RWPE2 (cell line): ENCODE measurements at places on chromosomes 2 and 18.

DNA sequence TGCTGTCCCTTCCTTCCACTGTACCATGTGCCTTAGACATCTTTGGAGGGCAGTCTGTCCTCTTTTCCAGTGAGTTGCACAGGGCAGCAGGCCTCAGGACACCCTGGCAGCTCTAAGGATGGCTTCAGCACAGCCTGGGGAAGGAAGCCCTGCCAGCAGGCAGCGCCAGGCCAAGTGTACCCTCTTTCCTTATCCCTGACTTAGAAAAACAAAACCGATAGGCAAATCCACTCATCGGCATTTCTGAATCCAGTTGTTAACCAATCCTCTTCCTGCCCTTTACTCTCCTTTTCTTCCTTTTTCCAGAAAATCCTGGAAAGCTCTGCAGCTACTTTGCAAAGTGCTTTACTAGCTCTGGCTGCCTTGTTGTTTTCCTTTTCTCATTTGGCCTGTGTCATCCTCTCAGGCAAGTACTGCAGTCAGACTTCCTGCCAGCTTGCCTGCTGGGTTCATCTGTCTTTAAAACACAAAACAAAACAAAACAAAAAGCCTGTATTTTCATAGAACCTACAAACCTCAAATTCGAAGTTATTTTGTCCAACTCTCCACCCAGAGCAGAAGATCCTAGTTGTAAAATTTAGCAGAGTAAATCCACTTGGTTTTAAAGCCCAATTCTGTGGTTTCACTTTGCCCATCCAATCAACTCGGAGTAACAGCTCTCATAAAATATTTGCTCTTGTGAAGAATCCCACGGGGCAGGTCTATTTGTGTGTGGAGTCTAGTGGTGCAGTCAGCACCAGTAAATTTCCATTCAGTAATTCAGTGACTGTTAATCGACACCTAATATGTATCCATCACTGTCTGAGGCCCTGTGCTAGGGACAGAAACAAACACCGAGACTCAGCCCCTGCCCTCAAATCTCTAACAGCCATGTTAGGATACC is 45.2 kb downstream of the PCBP1 start:
- no peak for DNase-seq

GRCh38 chr2:119324685-119325270 is 41.9 kb downstream of the C2orf76 start:
- no peak for DNase-seq

DNA sequence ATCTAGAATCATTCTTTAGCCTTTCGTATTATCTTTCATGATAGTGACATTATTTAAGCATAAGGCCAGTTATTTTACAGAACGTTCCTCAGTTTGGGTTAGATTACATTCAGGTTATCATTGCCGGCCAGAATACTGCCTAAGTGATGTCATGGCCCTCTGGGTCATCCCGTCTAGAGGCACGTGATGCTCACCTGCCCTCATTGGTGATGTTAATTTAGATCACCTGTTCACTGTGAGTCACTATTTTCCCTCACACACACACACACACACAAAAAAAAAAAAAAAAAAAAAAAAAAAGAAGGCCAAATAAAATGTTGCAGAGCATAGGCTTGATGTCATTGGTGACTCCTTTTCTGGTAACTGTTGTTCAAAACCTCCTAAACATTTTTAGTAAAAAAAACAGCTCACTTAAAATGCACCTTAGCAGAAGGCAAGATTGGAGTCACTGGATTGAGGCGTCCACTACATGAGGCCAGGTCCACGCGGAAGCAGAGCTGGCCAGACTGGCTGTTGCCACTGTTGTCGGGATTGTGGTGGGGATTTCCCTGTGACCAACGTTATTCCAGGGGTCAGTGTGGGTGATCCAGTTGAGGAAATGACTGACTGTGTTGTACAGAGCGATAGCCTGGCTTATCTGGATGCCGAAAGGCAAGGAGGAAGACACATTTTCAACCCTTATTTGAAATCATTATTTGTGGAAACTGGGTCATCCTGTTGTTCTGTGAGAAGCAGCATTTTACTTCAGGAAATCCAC is 52.1 kb upstream of the CNGA3 start:
- no peak for DNase-seq

- no peak for DNase-seq
Measured at GRCh38 chr2:10572701-10573100, 117.1 kb downstream of the NOL10 start.

DNA sequence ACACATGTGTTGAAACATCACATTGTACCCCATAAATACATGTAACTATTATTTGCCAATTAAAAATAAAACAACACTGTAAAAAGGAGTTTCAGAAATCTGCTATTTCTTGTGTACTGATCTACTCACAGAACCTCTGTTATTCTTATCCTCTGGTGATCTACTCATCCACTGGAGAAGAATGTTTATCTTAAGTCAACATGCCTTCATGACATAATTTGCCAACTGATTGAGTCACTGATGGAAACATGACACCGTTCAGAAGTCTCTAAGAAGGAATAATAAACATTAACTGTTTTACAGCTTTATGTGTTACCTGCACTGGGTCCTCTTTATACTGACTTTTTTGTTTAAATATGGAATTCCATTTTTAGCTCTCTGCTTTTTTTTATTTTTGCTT is 555.2 kb downstream of the DCDC2C start:
- DNase-seq: no peak

DNA sequence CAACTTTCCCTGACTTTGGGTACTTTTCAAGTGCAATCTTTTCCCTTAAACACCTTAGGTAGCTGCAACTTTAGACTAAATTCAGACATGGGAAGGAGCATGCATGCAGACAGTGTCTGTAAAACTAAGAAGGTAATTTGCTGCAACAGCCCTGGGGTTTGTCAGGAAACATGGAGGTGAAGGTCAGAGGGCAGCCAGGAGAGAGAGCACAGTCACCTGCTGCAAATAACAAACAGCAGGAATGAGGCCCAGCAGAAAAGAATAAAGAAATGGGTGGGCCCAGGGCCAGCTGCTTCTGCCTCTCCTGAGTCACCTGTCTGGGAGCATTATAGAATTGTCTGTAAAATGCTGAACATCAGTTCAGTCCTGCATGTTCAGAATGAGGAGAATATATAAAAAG is 35.2 kb downstream of the MTHFD2 start:
- no peak for DNase-seq

DNA sequence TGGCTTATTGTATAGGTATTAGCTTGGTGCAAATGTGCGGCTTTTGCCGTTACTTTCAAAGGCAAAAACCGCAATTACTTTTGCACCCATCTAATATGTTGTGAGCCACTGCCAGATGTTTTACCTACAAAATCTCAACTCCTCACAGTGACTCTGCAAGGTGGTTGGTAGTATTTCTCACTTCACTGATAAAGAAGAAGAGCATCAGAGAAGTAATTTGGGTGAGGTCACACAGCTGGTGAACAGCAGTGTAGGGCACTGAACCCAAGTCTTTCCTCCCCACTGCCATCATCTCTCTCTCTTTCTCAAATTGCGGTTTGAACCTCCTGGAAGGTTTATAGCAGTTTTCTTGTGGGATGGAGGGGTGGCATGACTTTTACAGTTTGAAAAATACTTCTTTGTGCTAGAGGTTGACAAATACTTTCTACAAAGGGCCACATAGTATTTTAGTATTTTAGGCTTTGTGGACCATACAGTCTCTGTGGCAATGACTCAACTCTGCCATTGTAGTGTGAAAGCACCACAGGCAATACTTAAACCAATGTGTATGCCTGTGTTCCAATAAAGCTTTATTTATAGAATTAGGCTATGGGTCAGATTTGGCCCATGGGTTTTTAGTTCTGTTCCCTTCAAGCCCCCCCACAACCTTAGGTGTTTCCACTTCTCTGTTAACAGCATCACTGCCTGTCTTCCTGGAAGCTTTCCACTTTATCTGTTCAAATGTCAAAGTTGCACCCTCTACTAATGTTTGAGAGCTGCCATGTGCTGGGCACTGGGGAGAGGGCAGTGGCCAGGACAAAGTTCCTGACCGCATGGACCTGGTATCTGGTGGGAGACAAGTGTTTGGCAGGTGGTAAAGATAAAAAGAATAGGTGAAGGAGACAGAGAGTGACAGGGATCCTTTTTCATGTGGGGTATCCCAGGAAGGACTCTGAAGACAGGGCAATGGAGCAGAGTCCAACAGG is 30.1 kb downstream of the FHOD3 start:
- no peak for DNase-seq

DNA sequence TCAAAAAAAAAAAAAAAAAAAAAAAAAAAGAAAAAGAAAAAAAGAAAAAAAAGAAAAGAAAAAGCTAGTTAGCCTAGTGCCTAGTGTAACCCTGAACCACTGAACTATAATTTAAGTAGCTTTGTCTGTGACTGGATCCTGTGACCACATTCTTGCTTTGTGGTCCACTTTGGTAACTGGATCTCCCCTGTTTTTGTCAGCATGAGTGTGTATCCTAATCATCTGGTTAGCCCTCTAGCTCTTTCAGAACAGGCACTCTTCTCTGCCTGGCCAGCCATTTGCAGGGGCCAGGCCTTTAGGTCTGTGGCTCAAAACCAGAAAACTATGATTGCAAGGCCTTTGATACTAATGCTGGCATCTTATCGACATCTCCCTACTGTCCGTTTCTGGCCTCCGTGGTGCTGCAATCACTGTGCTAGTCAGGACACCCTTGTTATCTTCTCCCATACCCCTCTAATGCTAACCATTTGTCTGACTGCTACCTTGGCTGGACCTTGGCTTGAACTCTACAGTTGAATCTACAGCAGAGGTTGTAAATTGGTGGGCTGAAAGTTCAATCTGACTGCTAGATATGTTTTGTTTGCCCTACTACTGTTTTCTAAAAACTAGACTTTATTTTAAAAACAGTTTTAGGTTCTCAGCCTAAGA is 40.5 kb downstream of the RBKS start:
- DNase-seq: no peak

DNA sequence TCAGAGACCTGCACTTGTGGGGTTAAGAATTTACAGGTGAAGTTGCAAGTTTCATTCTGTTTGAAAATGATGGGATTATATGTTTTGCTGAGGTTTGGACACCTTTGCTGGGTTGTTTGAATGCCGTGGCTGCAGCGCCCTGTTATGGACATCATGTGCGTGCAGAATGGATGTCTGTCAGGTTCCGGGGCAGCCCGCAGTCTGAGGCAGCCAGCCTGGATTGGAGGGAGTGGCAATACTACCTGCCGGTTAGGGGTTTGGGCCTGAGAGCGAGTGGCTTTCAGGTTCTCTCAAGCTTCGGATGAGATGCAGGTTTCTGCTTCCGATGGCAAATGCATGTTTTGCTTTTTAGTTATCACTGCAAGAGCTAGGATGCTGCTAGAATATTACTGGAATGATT is 1.1 kb downstream of the CASP8 start:
- no peak for DNase-seq

- no peak for DNase-seq
Measured at GRCh38 chr2:107285621-107286299, 399.8 kb upstream of the ST6GAL2 start.

GRCh38 chr2:54657664-54658083 is 65.8 kb upstream of the EML6 start:
- no peak for DNase-seq

- DNase-seq: no peak
Measured at GRCh38 chr18:68314403-68314802, 400.5 kb downstream of the TMX3 start.

DNA sequence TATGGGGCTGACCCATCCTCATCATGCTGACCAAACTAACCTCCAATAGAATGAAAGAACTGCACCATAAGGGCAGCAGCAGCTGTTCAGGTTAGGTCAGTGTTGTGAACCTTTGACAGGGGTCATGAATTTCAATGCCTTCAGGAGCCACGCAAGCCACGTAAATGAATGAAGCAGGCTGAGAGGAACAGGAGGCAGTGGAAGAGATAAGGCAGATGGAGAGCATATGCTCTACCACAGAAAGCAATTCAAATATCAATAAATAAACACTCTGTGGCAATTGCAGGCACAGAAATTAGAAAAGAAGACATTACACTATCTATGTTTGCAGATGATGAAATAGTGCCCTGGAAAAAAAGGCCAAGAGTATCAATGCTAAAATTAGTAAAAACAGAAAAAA is 56.3 kb downstream of the SCG2 start:
- DNase-seq: no peak

DNA sequence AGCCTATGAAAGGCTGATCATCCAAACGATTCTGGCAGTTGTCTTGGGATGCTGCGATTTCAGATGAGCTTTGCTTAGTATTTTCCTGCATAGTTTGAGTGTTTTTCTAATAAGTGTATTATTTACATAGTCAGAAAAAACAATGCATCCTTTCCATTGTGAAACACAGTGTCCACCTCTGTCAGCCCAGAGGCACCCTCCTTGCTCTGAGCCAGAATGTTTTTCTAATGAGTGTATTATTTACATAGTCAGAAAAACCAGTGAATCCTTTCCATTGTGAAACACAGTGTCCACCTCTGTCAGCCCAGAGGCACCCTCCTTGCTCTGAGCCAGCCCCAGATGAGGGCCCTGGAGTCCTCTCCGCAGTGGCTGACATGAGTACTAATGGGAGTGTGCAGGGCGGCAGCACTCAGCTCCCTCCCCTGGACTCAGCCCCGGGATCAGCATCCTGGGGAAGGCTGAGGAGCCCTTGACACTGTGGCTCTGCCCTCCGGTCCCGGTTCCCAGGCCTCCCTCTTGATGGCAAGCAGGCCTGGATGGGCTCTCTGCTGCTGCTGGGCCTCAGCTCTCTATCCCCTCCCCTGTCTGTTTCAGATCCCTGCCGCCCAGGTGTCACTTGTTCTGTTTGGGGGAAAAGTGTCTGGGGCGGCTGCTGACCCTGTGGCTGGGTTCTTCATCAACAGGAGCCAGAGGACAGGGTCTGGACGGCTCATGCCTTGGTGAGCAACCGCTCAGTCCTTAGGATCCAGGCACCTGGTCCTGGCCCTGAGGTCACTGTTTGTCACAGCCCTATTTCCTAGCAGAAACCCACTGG is 5.9 kb downstream of the MFSD2B start:
- DNase-seq: peak; percentile 78

DNA sequence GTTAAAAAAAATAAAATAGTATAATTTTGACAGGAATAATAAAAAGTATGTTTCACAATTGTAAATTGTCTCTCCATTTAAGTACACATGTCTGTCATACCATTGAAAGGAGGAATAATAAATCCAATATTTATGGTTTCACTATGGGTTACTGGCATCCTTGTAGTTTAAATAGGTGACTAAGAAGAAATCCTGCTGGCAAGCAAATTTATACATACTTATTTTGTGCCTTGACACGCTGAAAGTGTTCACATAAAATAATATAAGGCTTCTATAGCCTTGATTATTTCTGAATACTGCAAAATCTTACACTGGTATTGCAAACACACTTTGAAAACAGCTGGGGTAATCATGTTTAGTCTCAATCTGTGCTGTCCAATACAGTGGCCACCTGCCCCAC is 138.3 kb upstream of the ETAA1 start:
- DNase-seq: no peak

DNA sequence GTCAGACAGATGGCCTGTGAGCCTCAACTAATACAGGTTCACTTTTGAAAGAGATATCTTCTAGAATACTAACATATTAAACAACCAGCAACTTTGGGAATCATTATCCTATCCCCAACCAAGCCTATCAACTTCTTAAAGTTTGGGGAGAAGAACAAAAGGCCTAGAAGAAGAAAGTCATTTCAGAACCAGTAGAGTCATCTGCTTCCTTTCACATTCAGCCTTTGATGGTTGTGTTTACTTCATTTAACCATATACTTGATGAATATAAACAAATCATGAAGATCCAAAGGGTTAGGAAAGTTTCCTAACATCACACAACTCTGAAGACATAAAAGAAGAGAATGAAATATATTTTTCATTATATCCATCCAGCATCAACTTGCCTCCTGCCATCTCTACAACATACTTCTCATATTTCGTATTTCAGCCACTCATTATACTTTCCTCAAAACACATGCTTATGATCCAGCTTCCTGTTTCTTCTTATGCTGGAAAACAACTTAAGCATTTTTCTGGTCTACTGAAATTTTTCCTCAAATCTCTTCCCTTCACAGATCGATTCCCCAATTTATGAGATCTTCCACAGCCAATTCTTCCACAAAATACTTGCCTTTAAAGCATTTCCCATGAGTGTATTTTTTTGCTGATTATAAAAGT is 114.3 kb downstream of the CACNB4 start:
- DNase-seq: no peak
